ENCODE measurements at places on chromosomes 3 and 15. TPM values are rescaled to one million over a fixed set of nuclear protein-coding genes. Genes with fewer than 3 reads are reported as not detected.
A peak's percentile ranks its signal among the peaks of the same experiment; 100 is the strongest.

The TIGIT gene
- total RNA-seq = not detected

The KLHL40 gene
- total RNA-seq = not detected

The TMEM202 gene
- not detected for total RNA-seq

The NDUFB4 gene
- 208 TPM for total RNA-seq

The UTS2B gene
- total RNA-seq = 0.26 TPM

The MRPS25 gene
- 45.2 TPM for total RNA-seq

The IL5RA gene
- total RNA-seq = not detected

The MAPKBP1 gene
- total RNA-seq = 38.4 TPM

The EPHA3 gene
- total RNA-seq = 0.05 TPM

DNA sequence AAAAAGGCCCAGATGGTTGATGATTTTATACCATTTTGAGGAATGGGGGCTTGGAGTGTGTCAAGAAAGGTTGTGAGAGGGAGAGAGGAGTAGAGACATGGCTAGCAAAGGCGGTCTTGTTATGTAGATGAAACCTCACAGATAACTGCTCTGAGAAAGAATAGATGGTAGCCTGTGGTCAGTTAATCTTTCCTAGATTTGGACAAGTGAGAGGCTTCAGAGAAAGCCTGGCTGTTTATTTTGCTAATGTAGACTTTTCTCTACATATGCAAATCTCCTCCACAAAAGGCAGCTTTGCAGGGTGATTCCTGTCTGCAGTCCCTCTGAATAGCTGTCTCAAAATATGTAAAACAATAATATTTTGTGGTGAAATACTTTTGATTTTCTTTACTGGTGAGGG, 177.3 kb downstream of the OTOL1 start:
- no peaks in the 10 kb centered on the region for H3K36me3 ChIP-seq
- H3K4me1 ChIP-seq = no peaks in the 10 kb centered on the region
- H3K27me3 ChIP-seq = peaks cover 2% of the 10 kb centered on the region
- no peak overlapping the region for H3K27ac ChIP-seq
- no peak overlapping the region for H3K4me3 ChIP-seq

DNA sequence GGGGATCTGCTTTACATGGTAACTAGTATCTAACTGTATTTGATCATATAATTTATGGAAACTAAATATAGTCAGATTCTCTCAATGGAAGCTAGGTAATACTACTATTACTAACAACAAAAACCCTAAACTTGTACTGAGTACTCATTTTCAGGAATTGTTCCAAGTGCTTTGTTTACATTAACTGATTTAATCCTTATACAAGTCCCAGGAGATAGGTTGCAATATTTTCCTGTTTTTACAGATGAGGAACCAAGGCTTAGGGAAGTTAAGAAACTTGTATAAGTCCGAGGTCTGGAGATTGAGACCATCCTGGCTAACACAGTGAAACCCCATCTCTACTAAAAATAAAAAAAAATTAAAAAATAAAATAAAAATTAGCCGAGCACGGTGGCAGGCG, 7.5 kb upstream of the MTHFS start:
- no peaks in the 10 kb centered on the region for H3K4me1 ChIP-seq
- DNase-seq = no peak
- H3K27me3 ChIP-seq = no peaks in the 10 kb centered on the region
- no peaks in the 10 kb centered on the region for H3K36me3 ChIP-seq
- no peak overlapping the region for H3K27ac ChIP-seq

DNA sequence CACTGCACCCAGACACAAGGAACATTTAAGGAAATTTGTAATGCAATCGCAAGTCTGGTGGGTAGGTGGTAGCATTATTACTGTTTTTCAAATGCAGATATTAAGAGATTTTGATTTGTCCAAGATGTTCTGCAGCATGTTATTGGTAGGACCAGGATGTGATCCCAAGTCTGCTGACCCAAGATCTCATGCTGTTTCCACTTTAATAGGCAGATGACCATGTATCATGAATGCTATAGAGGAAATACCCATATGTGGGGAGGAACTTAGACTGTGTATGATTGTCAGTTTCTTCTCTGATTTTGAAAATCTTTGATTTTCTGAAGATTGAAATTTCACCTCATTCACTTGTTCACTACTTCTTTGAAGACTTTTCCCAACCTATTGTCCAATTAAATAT, 28.7 kb downstream of the ATP6V1A start:
- H3K4me3 ChIP-seq = no peak overlapping the region
- H3K36me3 ChIP-seq = no peaks in the 10 kb centered on the region

- H3K4me1 ChIP-seq = no peaks in the 10 kb centered on the region
- no peak overlapping the region for H3K4me3 ChIP-seq
- DNase-seq = no peak
- no peaks in the 10 kb centered on the region for H3K27me3 ChIP-seq
- peaks cover 68% of the 10 kb centered on the region for H3K36me3 ChIP-seq
- H3K27ac ChIP-seq = no peak overlapping the region
These were observed 87.2 kb downstream of the DNAJC13 start for GRCh38 chr3:132504375-132504933.

DNA sequence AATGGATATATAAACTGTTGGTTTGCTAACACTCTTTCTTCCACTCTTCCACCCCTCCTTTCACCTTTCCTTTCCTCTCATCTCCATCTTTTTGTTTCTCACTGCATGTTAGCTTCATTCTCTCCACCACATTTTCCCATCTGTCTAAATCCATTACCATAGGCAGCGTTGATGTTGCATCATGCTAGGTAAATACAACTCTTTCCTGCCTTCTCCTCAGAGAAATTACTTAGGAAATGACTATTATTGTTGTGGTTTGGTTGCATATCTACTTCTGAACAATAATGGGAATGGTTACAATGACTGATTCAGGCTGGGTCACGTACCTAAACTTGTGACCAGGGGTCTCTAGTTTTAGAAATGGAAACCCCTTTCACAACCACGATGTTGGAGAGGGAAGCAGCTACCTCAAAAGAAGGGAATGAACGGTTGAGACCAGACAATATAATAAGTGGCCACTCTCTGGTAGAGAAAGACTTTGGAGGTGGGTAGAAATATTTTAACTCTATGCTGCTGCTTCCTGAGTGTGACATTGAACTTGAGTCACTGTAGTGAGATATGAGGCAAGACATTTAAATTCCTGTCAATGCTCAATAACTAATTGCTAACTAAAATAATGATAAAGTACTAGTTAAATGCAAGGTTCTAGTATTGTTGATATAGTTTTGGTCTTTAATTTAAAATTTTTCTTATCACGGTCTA, 314.1 kb upstream of the TGFBR2 start:
- no peak for DNase-seq
- H3K4me1 ChIP-seq = no peaks in the 10 kb centered on the region
- H3K27ac ChIP-seq = peak overlapping the region; percentile 68
- H3K4me3 ChIP-seq = no peak overlapping the region
- no peaks in the 10 kb centered on the region for H3K27me3 ChIP-seq

DNA sequence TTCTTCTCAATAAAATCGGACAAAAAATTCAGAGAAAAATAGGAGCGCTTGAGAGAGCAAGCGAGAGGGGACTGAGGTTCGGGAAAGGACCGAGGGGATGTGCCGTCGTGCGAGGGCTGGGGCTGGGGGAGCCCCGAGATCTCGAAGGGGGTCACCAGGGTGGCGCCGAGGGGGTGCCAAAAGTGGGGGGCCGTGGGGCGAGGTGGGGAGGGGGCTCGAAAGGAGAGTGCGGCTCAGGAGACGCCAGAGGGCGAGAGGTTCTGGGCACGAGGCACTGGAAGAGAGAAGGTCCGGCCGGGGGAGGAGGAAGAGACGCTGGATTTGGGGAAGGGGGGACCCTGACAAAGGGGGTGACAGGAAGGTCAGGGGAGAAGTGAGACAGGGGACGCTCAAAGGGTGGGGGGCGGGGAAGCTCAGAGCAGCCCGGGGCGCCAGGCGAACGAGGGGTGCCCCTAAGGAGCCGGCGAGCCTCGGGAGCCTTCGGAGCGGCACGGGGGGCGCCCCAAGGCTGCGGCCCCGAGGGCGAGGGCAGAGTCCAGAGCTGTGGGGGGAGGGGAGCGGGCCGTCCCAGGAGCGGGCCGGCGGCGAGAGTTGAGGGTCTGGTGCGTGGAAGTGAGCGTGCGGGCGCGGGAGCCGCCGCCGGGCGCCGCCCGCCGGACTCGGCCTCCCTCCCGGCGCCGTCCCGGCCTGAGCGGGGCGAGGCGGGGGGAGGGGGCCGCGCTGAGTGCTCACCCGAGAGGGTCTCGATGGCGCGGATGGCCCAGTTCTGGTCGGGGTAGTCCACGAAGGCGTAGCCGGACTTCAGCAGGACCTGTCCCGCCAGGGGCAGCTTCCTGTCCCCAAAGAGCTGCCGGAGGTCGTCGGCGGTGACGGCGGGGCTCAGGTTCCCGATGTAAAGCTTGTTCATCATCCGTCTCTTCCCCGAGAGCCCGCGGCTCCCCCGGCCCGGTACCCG, 514 bp downstream of the IGF2BP2 start:
- H3K4me3 ChIP-seq = peak overlapping the region; percentile 86
- H3K27me3 ChIP-seq = no peaks in the 10 kb centered on the region
- peaks cover 8% of the 10 kb centered on the region for H3K36me3 ChIP-seq
- peak overlapping the region; percentile 83 for H3K27ac ChIP-seq
- no peak for DNase-seq

GRCh38 chr3:112038863-112039262, 4.3 kb downstream of the TMPRSS7 start:
- no peaks in the 10 kb centered on the region for H3K36me3 ChIP-seq
- H3K27ac ChIP-seq = no peak overlapping the region
- H3K4me1 ChIP-seq = peaks cover 2% of the 10 kb centered on the region

DNA sequence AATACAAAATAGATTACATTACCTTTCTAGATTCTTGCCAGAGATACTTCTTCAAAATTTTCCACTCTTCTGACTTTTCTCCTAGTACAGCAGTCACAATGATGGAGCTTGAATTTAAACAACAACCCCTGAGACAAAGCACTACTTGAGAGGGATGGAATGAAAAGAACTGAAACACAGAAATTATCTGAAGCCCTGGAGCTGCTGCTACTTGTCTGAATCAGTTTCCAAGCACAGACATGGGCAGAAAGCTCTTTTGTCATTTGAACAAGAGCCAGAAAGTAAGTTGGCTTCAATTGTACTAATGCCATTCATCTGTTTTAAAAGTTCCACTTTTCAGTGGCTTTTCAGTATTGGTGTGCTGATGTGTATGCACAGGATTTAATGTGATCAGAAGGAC, 718.5 kb upstream of the ARPP21 start:
- no peak overlapping the region for H3K27ac ChIP-seq
- DNase-seq = no peak
- H3K27me3 ChIP-seq = no peaks in the 10 kb centered on the region
- H3K36me3 ChIP-seq = no peaks in the 10 kb centered on the region

GRCh38 chr3:129619726-129620162, 13.3 kb upstream of the PLXND1 start:
- peaks cover 32% of the 10 kb centered on the region for H3K4me1 ChIP-seq
- no peaks in the 10 kb centered on the region for H3K27me3 ChIP-seq
- H3K36me3 ChIP-seq = no peaks in the 10 kb centered on the region
- no peak overlapping the region for H3K4me3 ChIP-seq

- no peak for DNase-seq
- H3K27me3 ChIP-seq = no peaks in the 10 kb centered on the region
- H3K4me3 ChIP-seq = no peak overlapping the region
- no peak overlapping the region for H3K27ac ChIP-seq
- no peaks in the 10 kb centered on the region for H3K4me1 ChIP-seq
These were observed 2.9 kb downstream of the MUC4 start for GRCh38 chr3:195808741-195809290.

GRCh38 chr3:197516517-197516889, 39.3 kb downstream of the BDH1 start:
- 0 out of 2 replicates have a peak, but pooled peaks cover 4% of the 10 kb centered on the region for H3K4me1 ChIP-seq
- no peak overlapping the region for H3K4me3 ChIP-seq
- H3K27ac ChIP-seq = no peak overlapping the region
- no peaks in the 10 kb centered on the region for H3K36me3 ChIP-seq

GRCh38 chr3:70890020-70890394, 577.6 kb upstream of the MDFIC2 start:
- H3K36me3 ChIP-seq = no peaks in the 10 kb centered on the region

DNA sequence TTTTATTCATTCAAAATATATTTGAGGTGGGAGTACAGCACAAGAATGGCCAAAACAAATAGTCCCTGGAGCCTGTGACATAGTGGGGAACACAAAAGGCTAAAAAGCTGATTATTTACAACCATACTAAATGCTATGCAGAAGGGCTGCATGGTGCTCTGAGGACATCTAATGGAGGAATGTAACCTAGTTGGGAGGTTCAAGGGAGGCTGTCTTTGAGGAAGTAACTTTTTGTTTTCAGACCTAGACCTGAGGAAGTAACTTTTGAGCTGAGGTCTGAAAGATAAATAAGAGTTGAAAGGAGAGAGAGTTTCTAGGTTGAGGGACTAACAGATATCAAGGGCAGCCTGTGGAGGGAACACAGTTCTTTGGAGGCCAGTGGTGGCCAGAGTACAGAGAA, 34.8 kb upstream of the RASA2 start:
- peak; percentile 47 for DNase-seq
- H3K4me1 ChIP-seq = no peaks in the 10 kb centered on the region
- H3K27ac ChIP-seq = no peak overlapping the region
- no peaks in the 10 kb centered on the region for H3K36me3 ChIP-seq
- H3K4me3 ChIP-seq = no peak overlapping the region
- H3K27me3 ChIP-seq = no peaks in the 10 kb centered on the region

GRCh38 chr3:8702560-8702959, 31.0 kb upstream of the CAV3 start:
- H3K4me3 ChIP-seq = no peak overlapping the region
- H3K27ac ChIP-seq = no peak overlapping the region
- H3K36me3 ChIP-seq = no peaks in the 10 kb centered on the region
- DNase-seq = no peak
- H3K27me3 ChIP-seq = no peaks in the 10 kb centered on the region

GRCh38 chr15:66905954-66906353, 159.4 kb upstream of the SMAD3 start:
- H3K27ac ChIP-seq = peak overlapping the region; percentile 85
- no peak for DNase-seq
- no peak overlapping the region for H3K4me3 ChIP-seq
- H3K27me3 ChIP-seq = no peaks in the 10 kb centered on the region
- H3K4me1 ChIP-seq = peaks cover 33% of the 10 kb centered on the region

GRCh38 chr3:174715386-174715785, 143.7 kb upstream of the NAALADL2 start:
- H3K4me1 ChIP-seq = no peaks in the 10 kb centered on the region
- H3K27ac ChIP-seq = no peak overlapping the region
- H3K36me3 ChIP-seq = no peaks in the 10 kb centered on the region
- no peak overlapping the region for H3K4me3 ChIP-seq

- no peak overlapping the region for H3K4me3 ChIP-seq
- no peak overlapping the region for H3K27ac ChIP-seq
- no peak for DNase-seq
These were observed 495.9 kb upstream of the NAALADL2 start for GRCh38 chr3:174363256-174363655.

GRCh38 chr15:60656481-60656880, 177.5 kb upstream of the ICE2 start:
- no peak overlapping the region for H3K27ac ChIP-seq
- H3K36me3 ChIP-seq = no peaks in the 10 kb centered on the region
- DNase-seq = no peak
- no peaks in the 10 kb centered on the region for H3K4me1 ChIP-seq
- no peak overlapping the region for H3K4me3 ChIP-seq
- H3K27me3 ChIP-seq = peaks cover 4% of the 10 kb centered on the region

- no peak for DNase-seq
- H3K36me3 ChIP-seq = no peaks in the 10 kb centered on the region
- no peak within 1 kb of the TSS for H3K27ac ChIP-seq
These were observed at the start of gene PDZRN3 for GRCh38 chr3:73624821-73625665. PDZRN3 (minus strand) TSS chr3:73624941.
